Body of pancreas (tissue), 4 donors: ENCODE measurements at places on chromosomes 16 and 17. TPM values are rescaled to one million over a fixed set of nuclear protein-coding genes. Genes with fewer than 3 reads are reported as not detected.

GRCh38 chr16:82612263-82612662, 14.5 kb upstream of the CDH13 start:
- no peaks in the 10 kb centered on the region for H3K4me1 ChIP-seq
- H3K27ac ChIP-seq, result no peak overlapping the region
- H3K27me3 ChIP-seq, result no peaks in the 10 kb centered on the region
- H3K4me3 ChIP-seq, result no peak overlapping the region
- no peak for DNase-seq
- no peaks in the 10 kb centered on the region for H3K36me3 ChIP-seq

DNA sequence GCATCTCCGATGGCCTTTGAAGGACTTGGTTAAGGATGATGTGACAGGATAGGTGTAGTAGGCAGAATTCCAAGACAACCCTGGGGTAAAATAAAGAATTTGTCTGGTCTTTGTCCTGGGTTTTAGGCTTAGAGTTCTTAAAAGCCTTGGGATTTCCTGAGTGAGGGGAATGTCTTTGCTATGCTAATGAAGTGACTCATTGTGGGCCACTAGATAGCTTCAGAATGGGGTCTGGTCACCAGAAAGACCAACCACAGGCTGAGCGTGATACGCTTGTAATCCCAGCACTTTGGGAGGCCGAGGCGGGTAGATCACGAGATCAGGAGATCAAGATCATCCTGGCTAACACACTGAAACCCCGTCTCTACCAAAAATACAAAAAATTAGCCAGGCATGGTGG, 182.8 kb upstream of the TOX3 start:
- H3K36me3 ChIP-seq, result no peaks in the 10 kb centered on the region
- no peak overlapping the region for H3K4me3 ChIP-seq
- H3K4me1 ChIP-seq, result no peaks in the 10 kb centered on the region
- H3K27me3 ChIP-seq, result no peaks in the 10 kb centered on the region

GRCh38 chr17:3944485-3945388, 19.5 kb downstream of the ATP2A3 start:
- no peaks in the 10 kb centered on the region for H3K27me3 ChIP-seq
- H3K36me3 ChIP-seq, result no peaks in the 10 kb centered on the region
- DNase-seq, result no peak
- no peaks in the 10 kb centered on the region for H3K4me1 ChIP-seq
- no peak overlapping the region for H3K4me3 ChIP-seq
- no peak overlapping the region for H3K27ac ChIP-seq

The ARL5C gene
- total RNA-seq, result 0.26 TPM

- no peak overlapping the region for H3K4me3 ChIP-seq
- no peaks in the 10 kb centered on the region for H3K36me3 ChIP-seq
- H3K27me3 ChIP-seq, result no peaks in the 10 kb centered on the region
- peaks cover 46% of the 10 kb centered on the region for H3K4me1 ChIP-seq
- H3K27ac ChIP-seq, result peak overlapping the region; percentile 94
- no peak for DNase-seq
Observed at GRCh38 chr17:82883419-82884031, 43.7 kb upstream of the ZNF750 start.

DNA sequence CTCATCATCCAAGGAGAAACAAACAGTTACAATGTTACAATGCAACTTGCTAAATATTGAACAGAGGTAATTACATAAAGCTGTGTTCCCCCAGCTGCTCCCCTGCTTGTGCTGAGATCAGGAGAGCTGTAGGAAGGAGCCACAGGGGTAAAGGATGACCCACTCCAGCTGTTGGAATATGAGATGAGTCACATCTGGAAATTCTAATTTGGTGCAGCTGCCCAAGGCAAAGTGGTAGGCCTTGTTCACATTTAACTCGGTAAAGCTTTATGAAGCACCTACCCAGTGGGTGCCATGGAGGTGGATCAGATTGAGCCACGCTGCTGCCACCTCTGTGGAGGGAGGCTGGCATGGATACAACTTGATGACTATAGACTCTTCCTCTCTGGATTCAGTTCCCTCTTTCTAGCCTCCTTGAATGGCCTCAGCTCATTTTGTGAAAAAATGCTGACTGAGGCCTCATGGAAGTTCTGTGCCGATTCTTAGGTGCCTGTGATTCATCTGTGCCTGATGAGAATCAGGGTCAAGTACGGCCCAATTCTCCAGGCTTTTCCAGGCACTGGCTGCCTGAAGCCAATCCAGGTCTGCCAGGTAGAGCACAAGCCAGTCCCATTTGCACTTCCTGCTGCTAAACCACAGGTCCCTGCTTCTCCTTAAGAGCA, 7.4 kb downstream of the ZNF689 start:
- H3K4me3 ChIP-seq, result no peak overlapping the region
- peaks cover 8% of the 10 kb centered on the region for H3K36me3 ChIP-seq
- no peaks in the 10 kb centered on the region for H3K4me1 ChIP-seq
- H3K27me3 ChIP-seq, result no peaks in the 10 kb centered on the region
- no peak overlapping the region for H3K27ac ChIP-seq

DNA sequence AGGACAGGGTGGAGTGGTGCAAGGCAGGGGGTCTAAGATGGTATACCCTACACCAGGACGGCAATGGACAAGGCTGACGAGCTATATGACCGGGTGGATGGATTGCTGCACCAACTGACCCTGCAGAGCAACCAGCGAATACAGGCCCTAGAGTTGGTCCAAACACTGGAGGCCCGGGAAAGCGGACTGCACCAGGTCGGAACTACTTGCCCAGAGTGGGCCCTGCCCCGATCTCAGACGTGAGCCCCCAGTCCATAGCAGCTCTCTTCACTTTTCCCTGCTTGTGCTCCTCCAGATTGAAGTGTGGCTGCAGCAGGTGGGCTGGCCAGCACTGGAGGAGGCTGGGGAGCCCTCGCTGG, 3.1 kb downstream of the PLEKHG4 start:
- H3K27me3 ChIP-seq, result no peaks in the 10 kb centered on the region
- H3K36me3 ChIP-seq, result no peaks in the 10 kb centered on the region
- no peak overlapping the region for H3K4me3 ChIP-seq
- no peak for DNase-seq
- H3K27ac ChIP-seq, result no peak overlapping the region

DNA sequence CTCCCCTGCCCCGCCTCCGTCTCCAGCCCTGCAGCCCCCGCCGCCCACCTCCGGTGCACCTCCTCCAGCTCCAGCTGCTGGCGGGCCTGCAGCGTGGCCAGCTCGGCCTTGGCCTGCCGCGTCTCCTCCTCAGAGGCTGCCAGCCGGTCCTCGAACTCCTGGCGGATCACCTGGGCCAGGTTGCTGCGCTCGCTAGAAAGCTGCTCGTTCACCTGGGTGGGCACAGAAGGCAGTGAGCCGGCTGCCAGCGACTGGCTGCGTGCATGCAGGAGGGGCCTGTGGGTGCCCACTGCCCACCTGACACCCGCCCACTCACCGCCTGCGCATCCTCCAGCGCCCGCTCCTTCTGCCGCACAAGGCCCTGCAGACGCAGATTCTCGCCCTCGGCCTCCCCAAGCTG, 24.6 kb upstream of the AATK start:
- H3K27me3 ChIP-seq, result no peaks in the 10 kb centered on the region
- no peaks in the 10 kb centered on the region for H3K4me1 ChIP-seq
- H3K36me3 ChIP-seq, result no peaks in the 10 kb centered on the region
- no peak for DNase-seq

GRCh38 chr16:80580109-80580832, 39.5 kb downstream of the DYNLRB2 start:
- H3K27ac ChIP-seq, result no peak overlapping the region
- peaks cover 12% of the 10 kb centered on the region for H3K4me1 ChIP-seq
- no peak for DNase-seq
- H3K27me3 ChIP-seq, result no peaks in the 10 kb centered on the region
- no peak overlapping the region for H3K4me3 ChIP-seq
- no peaks in the 10 kb centered on the region for H3K36me3 ChIP-seq

The MLKL gene
- 10.9 TPM for total RNA-seq

GRCh38 chr16:28063591-28064061, at the start of gene GSG1L:
Gene GSG1L (minus strand): TSS chr16:28063714. CDS start chr16:28063424, 290 bp downstream.
- no peaks in the 10 kb centered on the region for H3K36me3 ChIP-seq
- no peak for DNase-seq
- H3K4me3 ChIP-seq, result no peak within 1 kb of the TSS
- peaks cover 10% of the 10 kb centered on the region for H3K4me1 ChIP-seq

The CFAP119 gene
- total RNA-seq, result 1.6 TPM

GRCh38 chr17:47812146-47812920, 9.3 kb downstream of the OSBPL7 start:
- H3K27me3 ChIP-seq, result no peaks in the 10 kb centered on the region
- peak; percentile 45 for DNase-seq

- H3K27me3 ChIP-seq, result no peaks in the 10 kb centered on the region
- H3K36me3 ChIP-seq, result no peaks in the 10 kb centered on the region
- H3K4me3 ChIP-seq, result no peak overlapping the region
- peak overlapping the region; percentile 43 for H3K27ac ChIP-seq
Observed at GRCh38 chr16:50360779-50361178, 8.0 kb downstream of the BRD7 start.

- no peaks in the 10 kb centered on the region for H3K4me1 ChIP-seq
- no peak overlapping the region for H3K27ac ChIP-seq
Observed at GRCh38 chr16:29837841-29838240, 17.6 kb downstream of the MVP start.

The SDK2 gene
- total RNA-seq, result 0.26 TPM

The FBXO31 gene
- total RNA-seq, result 46.8 TPM

DNA sequence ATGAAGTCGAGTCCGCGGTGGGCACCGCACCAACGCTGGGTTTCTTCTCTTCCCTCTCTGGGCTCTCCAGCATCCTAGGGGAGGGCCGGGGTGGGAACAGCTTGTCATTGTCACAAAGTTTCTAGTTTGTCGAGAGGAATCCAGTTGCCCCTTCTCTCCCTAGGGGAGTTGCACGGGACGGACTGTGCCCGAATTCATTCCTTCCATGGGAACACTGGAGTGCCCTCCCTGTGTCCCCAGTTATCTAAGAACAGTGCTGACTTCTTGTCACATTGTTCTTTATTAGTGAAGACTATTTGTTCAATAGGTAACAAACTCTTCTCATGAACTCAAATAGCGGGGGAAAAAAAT, 1.2 kb downstream of the KLHL36 start:
- no peaks in the 10 kb centered on the region for H3K27me3 ChIP-seq
- no peak for DNase-seq
- H3K4me1 ChIP-seq, result peaks cover 20% of the 10 kb centered on the region

- peak overlapping the region; percentile 93 for H3K27ac ChIP-seq
- no peaks in the 10 kb centered on the region for H3K27me3 ChIP-seq
- no peaks in the 10 kb centered on the region for H3K36me3 ChIP-seq
- no peak for DNase-seq
- H3K4me3 ChIP-seq, result no peak overlapping the region
- H3K4me1 ChIP-seq, result peaks cover 71% of the 10 kb centered on the region
Observed at GRCh38 chr16:14310519-14310991, 239.4 kb downstream of the MRTFB start.

- no peak overlapping the region for H3K27ac ChIP-seq
- H3K4me3 ChIP-seq, result no peak overlapping the region
- no peaks in the 10 kb centered on the region for H3K4me1 ChIP-seq
- peaks cover 9% of the 10 kb centered on the region for H3K36me3 ChIP-seq
Observed at GRCh38 chr17:78045316-78045715, 83.2 kb downstream of the TMC6 start.

DNA sequence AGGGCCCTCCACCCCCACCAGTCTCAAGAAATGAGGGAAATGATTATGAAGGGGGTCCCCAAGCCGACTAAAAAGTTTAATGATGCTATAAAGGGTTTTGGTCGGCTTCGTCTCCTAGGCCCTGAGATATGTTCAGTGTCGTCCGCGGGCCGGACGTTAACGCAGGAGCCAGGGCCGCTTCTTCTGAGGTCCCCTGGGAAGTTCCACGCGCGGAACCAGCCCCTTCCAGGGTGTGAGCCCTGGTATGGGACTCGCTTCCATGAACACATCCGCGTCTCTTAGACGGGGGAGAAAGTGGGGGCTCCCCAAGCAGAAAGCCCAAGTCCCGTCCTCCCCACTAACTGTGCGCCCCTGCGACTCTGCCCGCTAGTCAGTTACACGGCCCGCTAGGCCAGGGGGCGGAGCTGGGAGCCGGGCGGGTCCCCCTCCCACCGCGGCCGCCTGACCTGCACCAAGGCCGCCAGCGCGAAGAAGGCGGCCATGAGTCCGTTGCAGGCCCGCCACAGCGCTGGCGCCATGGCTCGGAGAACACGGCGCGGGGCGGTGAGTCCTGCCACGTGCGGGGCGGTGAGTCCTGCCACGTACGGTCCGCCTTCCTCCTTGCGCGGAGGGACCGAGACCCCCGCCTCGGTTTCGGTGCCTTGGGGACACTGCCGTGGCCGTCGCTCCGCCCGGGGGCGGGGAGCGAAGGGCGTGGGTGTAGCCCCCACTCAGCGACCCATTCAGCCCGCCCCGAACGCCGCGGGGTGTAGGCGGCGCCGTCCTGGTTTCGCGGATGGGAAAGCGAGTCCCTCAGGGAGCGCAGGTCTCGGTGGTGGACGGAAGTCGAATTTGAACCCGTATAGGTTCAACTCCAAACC, at the start of gene TMEM220:
TSS of gene TMEM220 (minus strand) at position 690 of the 860 bp plus-strand sequence. CDS start at position 518, 172 bp downstream.
- H3K4me3 ChIP-seq, result peak within 1 kb of the TSS; percentile 42
- H3K27me3 ChIP-seq, result no peaks in the 10 kb centered on the region

GRCh38 chr17:37206299-37206698, 169.5 kb upstream of the C17orf78 start:
- DNase-seq, result no peak
- no peak overlapping the region for H3K27ac ChIP-seq
- no peak overlapping the region for H3K4me3 ChIP-seq
- no peaks in the 10 kb centered on the region for H3K36me3 ChIP-seq
- no peaks in the 10 kb centered on the region for H3K27me3 ChIP-seq

The DHRS7C gene
- total RNA-seq, result not detected

- H3K27me3 ChIP-seq, result no peaks in the 10 kb centered on the region
- no peak overlapping the region for H3K4me3 ChIP-seq
- H3K27ac ChIP-seq, result no peak overlapping the region
- H3K4me1 ChIP-seq, result no peaks in the 10 kb centered on the region
Observed at GRCh38 chr17:39939588-39940419, 12.3 kb downstream of the LRRC3C start.

The CHTF18 gene
- total RNA-seq, result 7.5 TPM

The UTS2R gene
- total RNA-seq, result not detected

The CX3CL1 gene
- 19.1 TPM for total RNA-seq

The NTN3 gene
- total RNA-seq, result not detected

- H3K36me3 ChIP-seq, result no peaks in the 10 kb centered on the region
- H3K4me1 ChIP-seq, result no peaks in the 10 kb centered on the region
- H3K27ac ChIP-seq, result no peak overlapping the region
Observed at GRCh38 chr17:51238255-51238887, 21.5 kb downstream of the MBTD1 start.

GRCh38 chr16:15949210-15950160, at the start of gene ABCC1:
Gene ABCC1 (plus strand): TSS chr16:15949616. CDS start chr16:15949752, 136 bp downstream.
- no peaks in the 10 kb centered on the region for H3K36me3 ChIP-seq
- H3K4me1 ChIP-seq, result peaks cover 31% of the 10 kb centered on the region
- peak within 1 kb of the TSS; percentile 47 for H3K4me3 ChIP-seq
- DNase-seq, result peak; percentile 63
